ENCODE measurements at places on chromosomes 3 and 15.

DNA sequence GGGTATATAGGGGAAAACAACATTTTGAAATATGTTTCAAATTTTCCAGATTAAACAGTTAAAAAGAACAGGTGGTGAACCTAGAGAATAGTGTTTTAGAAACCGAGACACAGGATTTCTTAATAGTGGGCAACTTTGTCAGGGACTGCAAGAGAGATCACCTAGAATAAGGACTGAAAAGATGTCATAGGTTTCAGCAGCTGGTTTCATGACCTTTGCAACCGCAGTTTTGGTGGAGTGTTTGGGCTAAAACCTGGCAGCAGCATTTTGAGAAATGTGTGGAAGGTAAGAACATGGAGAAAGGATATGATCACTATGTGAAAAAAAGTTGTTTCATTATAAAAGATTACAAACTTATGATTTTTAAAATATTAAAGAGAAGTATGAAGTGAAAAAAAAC lies 34.9 kb downstream of the PRKCI start:
- no peak for DNase-seq

DNA sequence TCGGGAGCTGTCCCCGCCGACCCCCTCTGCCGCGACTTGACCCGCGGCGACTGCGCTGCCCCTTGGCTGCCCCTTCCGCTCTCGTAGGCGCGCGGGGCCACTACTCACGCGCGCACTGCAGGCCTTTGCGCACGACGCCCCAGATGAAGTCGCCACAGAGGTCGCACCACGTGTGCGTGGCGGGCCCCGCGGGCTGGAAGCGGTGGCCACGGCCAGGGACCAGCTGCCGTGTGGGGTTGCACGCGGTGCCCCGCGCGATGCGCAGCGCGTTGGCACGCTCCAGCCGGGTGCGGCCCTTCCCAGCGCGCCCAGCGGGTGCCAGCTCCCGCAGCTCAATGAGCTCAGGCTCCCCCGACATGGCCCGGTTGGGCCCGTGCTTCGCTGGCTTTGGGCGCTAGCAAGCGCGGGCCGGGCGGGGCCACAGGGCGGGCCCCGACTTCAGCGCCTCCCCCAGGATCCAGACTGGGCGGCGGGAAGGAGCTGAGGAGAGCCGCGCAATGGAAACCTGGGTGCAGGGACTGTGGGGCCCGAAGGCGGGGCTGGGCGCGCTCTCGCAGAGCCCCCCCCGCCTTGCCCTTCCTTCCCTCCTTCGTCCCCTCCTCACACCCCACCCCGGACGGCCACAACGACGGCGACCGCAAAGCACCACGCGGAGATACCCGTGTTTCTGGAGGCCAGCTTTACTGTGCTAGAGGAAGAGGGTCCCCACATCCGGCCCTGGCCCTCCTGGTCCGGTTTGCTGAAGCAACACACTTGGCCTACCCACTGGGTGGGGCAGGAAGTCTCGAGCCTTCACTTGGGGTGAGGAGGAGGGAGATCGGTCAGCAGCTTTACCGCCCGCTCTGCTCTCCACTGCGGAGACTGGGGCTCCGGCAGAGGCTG lies at the start of gene RASSF1:
TSS of gene RASSF1 (minus strand) at position 389 of the 882 bp plus-strand sequence. CDS start at position 358, 31 bp downstream.
- no peak for DNase-seq

GRCh38 chr3:128271536-128272332 lies 118.5 kb downstream of the EEFSEC start:
- DNase-seq = no peak

GRCh38 chr15:45863881-45864580 lies 229.2 kb downstream of the SQOR start:
- DNase-seq = no peak

- no peak for DNase-seq
Observed at GRCh38 chr3:160831401-160831800, 75.4 kb downstream of the PPM1L start.

- DNase-seq = no peak
Observed at GRCh38 chr3:14492948-14493881, 46.9 kb downstream of the GRIP2 start.

DNA sequence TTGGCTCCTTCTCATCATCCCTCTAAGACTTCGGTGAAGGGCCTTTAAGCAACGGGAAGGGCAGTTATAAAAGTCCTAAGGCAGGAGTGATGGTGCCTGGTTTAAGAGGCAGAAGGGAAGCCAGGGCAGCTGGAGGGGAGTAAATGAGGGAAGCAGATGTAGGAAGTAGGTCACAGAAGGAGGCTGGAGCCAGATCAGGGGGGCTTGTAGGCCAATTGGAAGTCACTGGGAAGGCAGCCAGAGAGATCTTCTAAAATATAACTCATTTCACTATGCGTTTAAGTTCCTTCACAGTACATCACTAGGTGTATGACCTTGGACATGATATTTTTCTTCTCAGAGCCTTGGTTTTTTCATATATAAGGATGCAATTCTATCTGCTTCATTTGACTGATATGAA lies 94.7 kb downstream of the MYH15 start:
- no peak for DNase-seq

- DNase-seq = no peak
Observed at GRCh38 chr3:151733613-151734012, at the start of gene AADACL2. AADACL2 (plus strand) TSS chr3:151733927; CDS start chr3:151734036, 109 bp downstream.

- no peak for DNase-seq
Observed at GRCh38 chr3:134718726-134719125, 67.9 kb upstream of the KY start.

GRCh38 chr3:168820810-168821415 lies 725.2 kb upstream of the GOLIM4 start:
- DNase-seq = no peak

- DNase-seq = peak; percentile 11
Observed at GRCh38 chr3:133289322-133289721, 110.5 kb upstream of the BFSP2 start.

- no peak for DNase-seq
Observed at GRCh38 chr15:59993950-59994401, 10.1 kb upstream of the FOXB1 start.

DNA sequence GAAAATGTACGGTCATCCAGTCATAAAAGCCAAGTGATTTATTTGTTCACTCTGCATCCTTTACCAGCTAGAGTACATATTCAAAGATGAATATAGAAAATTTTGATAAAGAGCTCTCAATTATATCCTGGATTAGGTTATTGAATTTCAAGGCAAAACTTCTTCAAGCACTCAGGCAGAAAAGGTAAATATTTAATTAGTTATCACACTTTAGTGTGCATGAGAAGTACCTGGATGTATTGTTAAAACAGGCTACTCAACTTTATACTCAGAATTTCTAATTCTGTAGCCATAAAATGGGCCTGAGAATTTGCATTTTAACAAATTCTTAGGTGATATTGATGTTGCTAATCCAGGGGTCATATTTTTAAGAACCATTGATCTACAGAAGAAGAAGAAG lies 45.3 kb downstream of the ILDR1 start:
- no peak for DNase-seq

DNA sequence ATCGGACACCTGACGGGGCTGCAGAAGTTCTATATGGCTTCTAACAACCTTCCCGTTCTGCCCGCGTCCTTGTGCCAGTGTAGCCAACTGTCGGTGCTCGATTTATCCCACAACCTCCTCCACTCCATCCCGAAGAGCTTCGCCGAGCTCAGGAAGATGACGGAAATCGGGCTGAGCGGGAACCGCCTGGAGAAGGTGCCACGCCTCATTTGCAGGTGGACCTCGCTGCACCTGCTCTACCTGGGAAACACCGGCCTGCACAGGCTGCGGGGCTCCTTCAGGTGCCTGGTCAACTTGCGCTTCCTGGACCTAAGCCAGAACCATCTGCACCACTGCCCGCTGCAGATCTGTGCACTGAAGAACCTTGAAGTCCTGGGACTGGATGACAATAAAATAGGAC lies 9.8 kb upstream of the LRRC34 start:
- no peak for DNase-seq

DNA sequence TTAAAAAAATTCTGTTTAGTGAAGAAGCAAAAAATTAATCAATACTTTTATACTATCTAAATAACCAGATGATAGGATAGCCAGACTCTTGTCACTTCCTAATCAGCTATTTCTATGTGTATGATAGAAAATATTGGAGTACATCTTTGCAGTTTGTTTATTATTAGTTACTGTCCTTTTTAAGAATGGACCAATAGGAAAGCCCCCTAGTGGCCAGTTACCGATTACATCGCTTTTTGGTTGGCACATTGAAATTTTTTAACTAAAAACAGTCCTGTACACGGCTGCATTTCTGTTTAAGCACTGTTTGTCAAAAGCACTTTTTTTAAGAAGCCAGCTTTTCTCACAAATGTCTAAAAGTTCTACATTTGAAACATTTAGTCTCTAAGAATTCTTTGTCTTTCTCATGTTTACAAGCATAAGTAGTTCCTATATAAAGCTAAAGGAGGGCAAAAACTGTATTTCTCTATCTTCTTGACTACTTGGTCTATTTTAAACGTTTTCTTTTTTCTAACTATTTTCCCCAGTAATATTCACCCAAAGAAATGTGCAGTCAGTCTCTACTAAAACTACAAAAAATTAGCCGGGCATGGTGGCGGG lies 253.2 kb upstream of the LRTM1 start:
- DNase-seq = peak; percentile 12

- DNase-seq = no peak
Observed at GRCh38 chr3:14959359-14959943, 12.1 kb downstream of the NR2C2 start.

DNA sequence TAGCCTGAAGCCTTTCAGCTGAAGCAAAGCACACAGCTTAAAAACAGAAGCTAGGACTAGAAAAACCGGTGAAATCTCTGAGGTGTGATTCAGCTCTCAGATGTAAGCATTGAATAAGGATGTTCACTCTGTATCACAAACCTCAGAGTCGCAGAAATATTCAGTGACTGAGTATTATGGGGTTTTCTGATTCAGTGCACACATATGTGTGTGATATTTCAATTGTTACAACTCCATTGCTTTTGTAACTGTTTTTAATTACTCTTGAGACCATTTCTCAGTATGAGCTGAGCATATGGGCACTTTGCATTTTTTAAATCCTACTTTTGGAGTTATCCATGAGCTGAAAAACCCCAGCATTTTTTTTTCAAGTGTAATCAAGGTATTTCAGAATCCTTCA lies 868.8 kb downstream of the NTRK3 start:
- no peak for DNase-seq

DNA sequence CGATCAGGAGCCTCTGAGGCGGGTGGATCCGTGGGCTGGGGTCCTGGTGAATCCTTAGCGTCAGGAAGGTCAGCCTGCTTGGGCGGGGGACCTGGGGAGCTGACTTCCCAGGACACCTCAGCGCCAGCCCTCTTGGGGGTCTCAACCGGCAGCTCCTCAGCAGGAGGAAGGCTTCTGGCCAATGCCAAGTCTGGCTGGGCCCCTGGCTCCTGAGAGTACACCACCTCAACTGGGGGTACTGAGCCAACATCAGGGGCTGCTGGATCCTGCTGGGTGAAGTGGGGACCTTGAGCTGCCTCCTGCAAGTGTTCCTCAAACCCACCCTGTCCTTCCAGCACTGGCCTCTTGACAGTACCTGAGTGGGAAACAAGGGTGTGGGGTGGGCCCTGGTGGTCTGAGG lies 3.1 kb downstream of the PRRT3 start:
- no peak for DNase-seq

DNA sequence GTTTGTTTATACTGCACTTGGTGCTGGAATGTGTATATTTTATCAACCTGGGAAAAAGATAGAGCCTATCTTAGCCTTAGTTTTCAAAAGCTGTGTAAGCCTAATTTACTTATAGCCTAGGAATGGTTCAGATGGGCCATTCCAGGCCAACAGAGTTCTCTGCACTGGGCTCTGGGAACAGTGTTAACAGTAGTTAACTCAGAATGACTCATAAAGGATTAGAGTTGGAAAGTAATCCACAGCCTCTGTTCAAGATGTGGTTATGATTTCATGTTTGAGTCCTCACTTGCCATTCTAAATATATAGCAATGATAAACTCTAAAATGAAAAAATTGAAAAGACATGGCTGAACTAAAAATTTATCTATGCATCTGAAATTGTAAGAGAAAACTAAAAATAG lies 22.6 kb upstream of the PEX5L start:
- DNase-seq = no peak

GRCh38 chr3:170777564-170777926 lies 92.5 kb downstream of the RPL22L1 start:
- no peak for DNase-seq

GRCh38 chr15:58476525-58477162 lies 44.9 kb downstream of the LIPC start:
- DNase-seq = no peak

DNA sequence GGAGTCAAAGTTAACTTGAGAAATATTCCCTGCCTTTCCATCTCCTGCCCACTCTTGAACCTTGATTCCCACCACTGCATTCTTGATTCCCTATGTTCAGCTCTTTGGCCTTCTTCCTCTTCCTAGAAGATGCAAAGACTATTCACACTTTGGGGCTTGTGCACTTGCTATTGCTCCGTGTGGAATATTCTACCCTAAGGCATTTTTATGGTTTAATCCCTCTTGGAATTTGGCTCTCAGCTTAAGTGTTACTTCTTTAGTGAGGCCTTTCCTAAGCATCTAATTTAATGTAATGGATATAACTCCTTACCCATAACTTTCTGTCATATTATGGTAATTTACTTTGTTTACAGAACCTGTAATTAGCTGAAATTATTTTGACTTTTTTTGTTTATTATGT lies 318.9 kb upstream of the COL8A1 start:
- DNase-seq = no peak

- peak; percentile 88 for DNase-seq
Observed at GRCh38 chr3:176824811-176825210, 372.5 kb downstream of the TBL1XR1 start.

GRCh38 chr3:35070088-35070487 lies 569.2 kb upstream of the ARPP21 start:
- no peak for DNase-seq

DNA sequence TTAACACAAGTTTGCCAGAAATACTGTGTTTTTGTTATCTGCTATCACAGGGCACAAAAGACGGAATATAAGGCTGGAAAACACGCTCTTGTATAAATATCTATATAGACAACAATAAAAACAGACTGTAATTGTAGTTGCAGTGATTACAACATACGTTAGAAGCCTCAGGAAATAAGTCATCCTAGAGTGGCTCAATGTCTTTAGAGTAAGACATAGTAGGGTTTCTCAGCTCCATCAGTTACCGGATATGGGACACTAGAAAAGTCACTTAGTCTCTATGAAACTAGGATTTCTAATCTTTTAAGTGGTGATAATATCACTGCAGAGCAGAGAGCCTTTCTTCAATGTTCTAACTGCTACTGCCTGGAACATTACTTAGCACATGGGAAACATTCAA lies 208.8 kb downstream of the STAG1 start:
- peak; percentile 71 for DNase-seq

DNA sequence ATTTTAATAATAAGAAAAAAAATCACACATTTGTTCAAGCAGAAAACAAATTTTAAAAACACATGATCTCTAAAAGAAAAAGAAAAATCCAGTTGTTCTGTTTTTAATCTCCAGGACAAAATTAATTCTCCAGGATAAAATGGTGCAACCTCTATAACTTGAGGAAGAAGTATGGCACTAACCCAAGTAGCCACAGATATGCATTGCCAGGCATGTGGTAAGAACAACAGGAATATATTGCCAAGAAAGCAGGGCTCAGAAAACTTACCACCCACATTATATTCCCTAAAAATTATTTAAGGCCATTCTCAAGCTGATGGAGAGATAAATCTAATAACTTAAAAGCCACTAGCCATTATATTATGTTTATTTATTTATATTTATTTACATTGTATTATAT lies 295.7 kb upstream of the TMCO5A start:
- no peak for DNase-seq

GRCh38 chr3:114650808-114651207 lies 357.0 kb downstream of the TIGIT start:
- DNase-seq = peak; percentile 30
